ENCODE measurements at places on chromosomes 5 and 9.

DNA sequence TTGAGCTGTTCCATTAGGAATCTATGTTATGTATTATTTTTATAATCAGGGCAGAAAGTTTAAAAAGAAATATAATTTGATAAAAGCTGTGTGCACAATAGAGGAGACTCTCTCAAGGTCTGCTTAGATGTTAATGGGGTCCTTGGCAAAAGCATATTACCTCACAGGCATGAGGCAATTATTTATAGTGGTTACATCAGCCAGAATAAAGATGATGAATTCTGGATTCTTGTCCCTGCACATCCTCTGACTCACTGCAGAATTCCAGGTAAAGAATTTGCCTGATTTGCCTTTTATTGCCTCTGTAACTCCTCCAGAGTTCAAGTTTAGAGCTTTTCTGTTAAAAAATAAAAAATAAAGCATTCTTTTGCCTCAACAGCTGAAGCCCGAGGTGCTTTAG, 253.6 kb downstream of the MAST4 start:
- peak; percentile 65 for DNase-seq

DNA sequence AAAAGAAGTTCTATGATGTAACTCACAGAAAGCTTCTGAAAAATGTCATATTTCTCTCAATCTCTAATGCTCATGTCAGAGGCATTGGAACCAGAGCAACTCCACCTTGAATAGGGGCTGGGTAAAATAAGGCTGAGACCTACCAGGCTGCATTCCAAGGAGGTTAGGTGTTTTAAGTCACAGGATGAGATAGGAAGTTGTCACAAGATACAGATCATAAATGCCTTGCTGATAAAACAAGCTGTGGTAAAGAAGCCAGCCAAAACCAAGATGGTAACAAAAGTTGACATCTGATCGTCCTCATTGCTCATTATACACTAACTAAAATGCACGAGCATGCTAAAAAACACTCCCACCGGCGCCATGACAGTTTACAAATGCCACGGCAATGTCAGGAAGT, 411.1 kb upstream of the GRIA1 start:
- DNase-seq: no peak

- DNase-seq: peak; percentile 39
These were observed 94.5 kb upstream of the LIFR start for GRCh38 chr5:38650946-38651345.

GRCh38 chr5:156893517-156893916, 43.4 kb downstream of the PPP1R2B start:
- no peak for DNase-seq

GRCh38 chr5:149892594-149892993, 52.0 kb downstream of the PDE6A start:
- no peak for DNase-seq

GRCh38 chr5:6700074-6700684, 13.1 kb upstream of the TENT4A start:
- DNase-seq: no peak

GRCh38 chr5:77077829-77078176, 9.3 kb downstream of the ZBED3 start:
- no peak for DNase-seq

DNA sequence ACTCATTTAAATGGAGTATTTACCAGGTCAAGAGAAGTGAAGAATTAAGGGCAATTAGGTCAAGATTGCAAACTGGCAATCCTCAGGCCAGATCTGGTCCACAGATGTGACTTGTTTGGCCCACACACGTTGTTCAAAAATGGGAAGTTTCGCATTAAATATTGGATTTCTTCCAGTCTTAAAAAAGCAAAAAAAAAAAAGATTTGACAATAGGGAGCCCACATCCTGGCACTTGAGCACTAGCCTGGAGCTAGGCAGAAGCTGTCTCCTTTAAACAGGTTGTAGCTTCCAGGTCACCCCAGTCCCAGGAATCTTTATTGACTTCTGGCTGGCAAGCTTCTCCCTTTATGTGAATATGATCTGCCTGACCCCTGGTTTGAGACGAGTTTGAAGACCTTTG, 520.4 kb downstream of the RAB3C start:
- no peak for DNase-seq

- no peak for DNase-seq
These were observed 64.4 kb downstream of the PIK3R1 start for GRCh38 chr5:68279984-68280383.

- no peak for DNase-seq
These were observed 291.9 kb downstream of the DMAC1 start for GRCh38 chr9:7507566-7508270.

DNA sequence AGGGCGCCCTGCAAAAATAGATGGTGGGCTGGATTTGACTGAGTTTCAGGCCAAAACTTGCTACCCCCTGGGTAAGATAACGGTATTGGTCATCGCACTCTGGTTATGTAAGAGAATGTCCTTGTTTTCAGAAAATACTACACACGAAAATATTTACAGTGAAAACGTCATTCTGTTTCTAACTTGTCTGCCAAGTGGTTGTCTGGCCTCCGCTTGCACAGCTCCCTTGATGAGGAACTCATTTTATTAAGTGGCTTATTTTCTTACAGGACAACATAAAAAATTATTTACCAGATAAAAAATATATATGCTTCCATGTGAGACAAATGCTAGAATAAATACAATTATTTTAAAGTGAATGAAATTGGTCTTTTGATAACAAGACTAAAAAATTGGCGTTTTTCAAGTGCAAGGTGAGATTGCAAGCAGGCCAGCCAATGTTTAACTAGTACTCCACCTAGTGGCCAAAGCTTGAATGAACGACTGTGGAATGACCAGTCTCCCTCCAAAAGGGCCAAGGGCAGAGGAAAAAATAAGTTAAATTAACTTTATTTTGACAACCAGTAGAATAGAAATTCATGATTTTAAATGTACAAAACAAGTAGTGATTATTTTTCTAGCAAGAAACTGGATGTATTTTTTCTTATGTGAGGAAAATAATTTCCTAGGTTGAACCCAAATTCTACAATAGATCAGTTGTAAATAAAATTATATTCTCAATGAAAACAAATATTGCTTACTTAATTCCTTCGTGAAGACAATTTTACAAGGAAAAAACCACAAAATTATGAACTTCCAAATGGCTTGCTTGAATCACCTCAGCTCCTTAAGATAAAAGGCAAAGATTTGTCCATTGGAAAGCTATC, 93.2 kb downstream of the ZFAND5 start:
- DNase-seq: peak; percentile 74

GRCh38 chr5:150166650-150167511, at the start of gene CDX1:
Gene CDX1 (plus strand): TSS chr5:150166778. CDS start chr5:150166877, 99 bp downstream.
- DNase-seq: no peak

DNA sequence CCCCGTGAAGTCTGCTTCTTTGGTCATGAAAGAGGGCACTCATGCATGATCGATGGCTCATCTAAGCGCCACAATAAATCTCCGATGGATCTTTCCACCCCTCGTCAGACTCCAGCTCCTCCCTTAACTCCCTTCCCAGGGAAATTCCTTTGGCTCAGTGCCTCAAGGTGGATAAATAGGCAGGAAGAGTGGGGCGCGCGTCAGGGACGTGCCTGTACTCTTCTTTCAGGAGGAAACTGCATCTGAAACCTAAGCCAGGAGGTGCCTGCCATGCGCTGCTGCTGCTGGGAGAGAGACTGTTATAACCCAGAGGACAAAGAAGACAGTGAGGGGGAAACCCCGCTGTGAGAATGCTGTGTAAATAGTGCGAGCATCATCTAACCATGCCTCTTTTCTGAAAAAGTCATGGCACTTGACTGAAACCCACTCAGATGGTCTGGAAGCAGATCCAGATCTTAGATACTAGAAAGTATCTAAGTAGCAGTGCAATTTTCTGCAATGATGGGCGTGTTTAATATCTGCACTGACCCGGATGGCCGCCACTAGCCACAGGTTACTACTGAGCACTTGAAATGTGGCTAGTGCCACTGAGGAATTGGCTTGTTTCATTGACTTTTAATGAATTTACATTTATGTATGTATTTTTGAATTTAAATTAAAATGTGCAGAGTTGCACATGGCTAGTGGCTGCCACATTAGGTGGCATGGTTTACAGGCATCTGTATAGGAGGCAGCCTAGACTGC, 120.3 kb upstream of the BASP1 start:
- no peak for DNase-seq

GRCh38 chr5:38297830-38298608, 39.7 kb downstream of the EGFLAM start:
- no peak for DNase-seq

DNA sequence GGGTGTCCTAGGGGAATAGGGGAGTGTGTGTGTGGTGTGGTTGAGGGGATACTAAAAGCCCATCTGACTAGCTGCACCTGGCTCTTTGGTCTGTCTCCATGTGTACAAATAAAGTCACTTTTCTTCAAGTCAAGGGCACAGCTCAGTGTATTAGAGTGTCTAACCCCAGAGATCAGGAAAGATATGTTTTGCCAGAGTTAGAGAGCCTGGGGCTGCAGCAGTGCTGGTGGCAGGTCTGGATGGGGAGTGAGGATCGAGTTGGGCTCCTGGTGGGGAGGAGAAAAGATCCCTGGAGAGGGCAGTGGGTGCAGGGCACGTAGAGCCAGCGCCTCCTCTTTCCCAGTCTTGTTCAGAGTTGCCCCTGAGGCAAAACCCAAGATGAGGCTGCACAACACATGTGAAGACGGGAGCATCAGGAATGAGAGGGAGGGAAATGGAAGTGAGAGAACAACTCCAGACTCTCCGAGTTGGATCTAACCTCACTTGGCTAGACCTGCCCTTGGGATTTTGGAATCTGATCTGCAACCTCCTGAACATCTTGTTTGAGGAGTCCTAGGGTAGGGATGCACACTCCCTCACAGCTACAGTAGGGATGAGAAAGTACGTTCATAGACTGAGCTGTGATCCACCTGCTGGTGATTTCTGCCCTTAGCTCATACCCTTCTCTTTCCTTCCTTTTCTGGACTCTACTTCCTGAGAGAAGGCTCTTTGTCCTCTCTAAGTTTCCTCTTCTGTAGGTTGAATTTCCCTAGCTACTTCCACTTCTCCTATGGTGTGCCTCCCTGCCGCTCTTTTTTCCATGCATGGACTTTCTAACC, 309.9 kb downstream of the ZSWIM6 start:
- no peak for DNase-seq

DNA sequence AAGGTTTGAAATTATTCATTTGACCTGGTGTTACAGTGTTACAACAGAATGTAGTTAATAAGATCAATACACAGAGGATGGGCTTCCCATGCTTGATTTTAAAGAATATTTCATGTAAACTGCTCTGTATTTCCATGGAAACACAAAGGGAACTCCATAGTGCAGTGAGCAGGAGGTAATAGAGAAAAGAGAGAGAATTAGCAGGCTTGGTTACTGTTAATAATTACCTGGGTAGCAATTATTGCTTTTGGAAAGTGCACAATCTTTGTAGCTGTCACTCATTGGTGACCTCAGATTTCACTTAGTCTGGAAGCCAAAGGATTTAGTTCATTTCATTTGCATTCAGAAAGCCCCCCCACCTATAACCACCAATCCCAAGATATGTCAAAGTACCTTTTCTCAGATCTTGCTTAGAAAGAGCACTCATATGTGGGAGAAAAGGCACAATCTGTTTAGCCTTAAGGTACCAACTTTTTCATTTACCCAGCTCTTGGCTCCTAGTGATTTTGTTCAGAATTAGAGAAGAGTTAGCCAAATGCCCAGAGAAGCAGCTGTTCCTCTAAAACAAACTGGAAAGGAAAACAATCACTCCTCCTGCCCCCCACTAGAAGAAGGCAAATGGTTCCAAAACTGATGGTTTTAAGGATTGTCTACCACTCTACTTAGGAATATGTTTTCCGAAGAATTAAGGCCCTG, 234.5 kb upstream of the SLC24A2 start:
- DNase-seq: no peak

- DNase-seq: no peak
These were observed 54.5 kb downstream of the MACIR start for GRCh38 chr5:103313056-103313455.

DNA sequence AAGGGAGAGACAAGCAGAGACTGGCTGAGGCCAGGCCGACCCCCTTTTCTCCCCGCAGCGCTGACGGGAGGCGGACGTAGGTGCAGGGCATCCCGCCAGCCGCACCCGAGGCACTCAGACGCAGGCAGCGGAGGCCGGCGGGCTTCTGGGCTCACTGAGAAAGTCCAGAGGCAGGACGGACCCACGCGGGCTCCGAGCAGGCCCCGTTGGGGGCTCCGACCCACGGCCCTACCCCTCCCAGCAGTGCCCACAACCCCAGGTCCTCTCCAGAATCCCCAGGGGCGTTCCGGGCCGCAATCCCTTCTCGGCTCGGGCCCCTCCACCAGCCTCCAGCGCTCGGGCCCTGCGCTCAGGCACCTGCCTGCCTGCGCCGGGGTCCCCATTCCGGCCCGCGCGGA, 543 bp downstream of the MTMR12 start:
- peak; percentile 72 for DNase-seq

DNA sequence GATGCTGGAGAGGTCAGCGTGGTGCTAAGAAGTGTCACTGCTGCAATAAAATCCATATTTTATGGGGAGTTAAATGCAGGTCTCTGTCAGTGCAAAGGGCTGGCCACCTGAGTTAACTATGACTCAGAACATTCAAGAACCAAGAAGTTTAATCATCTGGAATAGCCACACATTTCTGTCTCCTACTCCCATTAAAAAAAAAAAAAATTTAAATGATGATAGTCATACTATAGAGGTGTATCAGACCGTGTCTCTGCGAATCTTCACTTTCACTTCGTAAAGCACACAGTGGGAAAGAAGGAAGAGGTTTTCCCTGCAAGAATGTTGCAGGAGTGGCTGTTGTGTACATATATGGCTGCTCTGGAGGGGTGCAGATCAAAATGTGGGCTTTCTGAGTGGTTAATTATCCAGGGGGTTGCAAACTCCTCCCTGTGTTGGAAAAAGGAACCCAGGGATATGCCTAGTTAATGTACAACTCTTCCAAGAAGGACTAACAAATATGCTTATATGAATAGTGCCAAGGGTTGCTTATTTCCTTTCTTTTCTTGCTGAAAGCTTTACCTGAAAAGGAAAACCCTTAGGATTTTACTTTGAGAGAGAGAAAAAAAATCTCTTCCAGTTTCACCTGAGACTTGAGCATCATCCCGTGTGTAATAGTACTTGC, 1.5 kb downstream of the CDH6 start:
- peak; percentile 20 for DNase-seq

DNA sequence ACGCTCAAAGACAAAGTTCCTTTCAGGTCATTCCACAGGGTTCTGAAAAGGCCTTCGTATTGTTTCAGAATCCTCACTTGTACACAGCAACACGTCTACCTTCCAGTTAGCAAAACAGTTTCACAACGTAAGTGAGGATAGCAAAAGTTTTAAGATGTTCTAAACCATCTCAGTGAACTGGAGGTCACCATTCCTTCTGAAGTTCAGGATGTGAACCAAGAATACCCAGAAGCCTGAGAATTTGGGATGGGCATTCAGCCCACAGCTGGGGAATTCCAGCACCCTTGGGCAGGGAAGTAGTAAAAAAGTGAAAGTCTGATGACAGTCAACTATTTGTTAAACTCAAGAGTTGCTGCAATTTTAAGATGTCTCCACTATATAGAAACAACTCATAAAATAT, 224.5 kb downstream of the BNC2 start:
- no peak for DNase-seq

- no peak for DNase-seq
These were observed 33.6 kb upstream of the LARP1 start for GRCh38 chr5:154721481-154722058.

DNA sequence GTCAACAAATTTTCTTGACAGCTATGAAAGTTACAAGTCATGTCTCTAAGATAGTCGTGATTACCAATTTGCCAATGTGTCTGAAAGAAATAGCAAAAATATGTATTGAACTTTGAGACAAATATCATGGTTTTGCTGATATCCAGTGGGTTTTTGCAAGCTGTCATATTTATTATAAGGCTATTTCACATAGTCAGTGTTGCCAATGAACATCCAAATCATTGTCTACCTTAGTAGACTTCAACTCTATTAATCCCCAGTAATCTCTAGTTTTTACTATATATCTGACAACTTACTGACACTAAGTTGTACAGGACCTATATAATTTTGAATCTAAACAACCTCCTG, 203.2 kb downstream of the TSSK1B start:
- no peak for DNase-seq
